ENCODE measurements at places on chromosomes 3 and 15. TPM values are rescaled to one million over a fixed set of nuclear protein-coding genes. Genes with fewer than 3 reads are reported as not detected.

GATM gene
- total RNA-seq, result 64.1 TPM

CCDC39 gene
- total RNA-seq, result 0.22 TPM

GOLGA8Q gene
- total RNA-seq, result not detected

ADAMTS17 gene
- total RNA-seq, result 4.7 TPM

DNA sequence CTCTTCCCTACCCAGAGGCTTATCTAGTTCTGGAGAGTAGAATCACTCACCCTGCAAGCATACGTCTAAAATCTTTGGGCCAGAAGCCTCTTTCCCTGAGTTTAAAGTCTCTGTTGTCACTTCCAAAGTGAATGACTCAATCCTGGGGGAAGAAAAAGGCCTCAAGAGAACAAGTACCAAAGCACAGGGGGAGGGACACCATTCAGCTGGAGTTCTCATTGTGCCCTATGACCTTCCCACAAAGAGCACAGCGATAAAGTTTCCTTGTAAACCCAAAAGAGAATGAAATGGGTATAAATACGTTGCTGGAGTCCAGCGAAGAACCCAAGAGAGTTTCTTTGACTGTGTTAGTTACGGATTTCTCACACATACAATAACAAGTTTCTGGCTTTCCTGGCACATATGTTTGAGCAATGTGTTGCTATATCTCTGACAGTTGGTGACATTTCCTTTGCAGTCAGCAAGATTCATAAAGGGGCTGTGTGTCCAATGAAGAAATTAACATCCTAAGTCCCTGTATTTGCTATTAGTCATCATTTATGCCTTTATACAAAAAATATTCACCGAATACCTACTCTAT lies 107.3 kb upstream of the PTPRG start:
- no peaks in the 10 kb centered on the region for H3K36me3 ChIP-seq
- H3K27me3 ChIP-seq, result no peaks in the 10 kb centered on the region
- peaks cover 4% of the 10 kb centered on the region for H3K4me1 ChIP-seq
- DNase-seq, result no peak
- no peak overlapping the region for H3K27ac ChIP-seq

DNA sequence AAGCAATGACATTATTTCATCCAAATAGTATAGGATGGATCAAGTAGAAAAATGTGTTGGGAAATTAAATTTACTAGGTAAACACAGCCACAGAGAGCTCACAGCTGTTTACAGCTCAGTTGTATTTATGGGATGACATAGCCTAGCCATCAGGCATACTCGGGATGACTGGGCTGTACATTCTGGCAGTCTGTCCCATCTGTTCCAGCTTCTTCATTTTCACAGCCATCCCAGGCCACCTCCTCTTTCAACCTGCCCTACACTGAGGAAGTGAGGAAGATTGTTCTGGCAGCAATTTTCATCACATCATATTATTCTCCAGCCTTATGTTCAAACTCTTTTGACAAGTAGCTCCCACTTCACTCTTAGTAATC lies 98.4 kb upstream of the PFN2 start:
- no peaks in the 10 kb centered on the region for H3K36me3 ChIP-seq
- no peak overlapping the region for H3K4me3 ChIP-seq
- H3K27me3 ChIP-seq, result peaks cover 33% of the 10 kb centered on the region
- no peak for DNase-seq
- H3K4me1 ChIP-seq, result peaks cover 41% of the 10 kb centered on the region

DNA sequence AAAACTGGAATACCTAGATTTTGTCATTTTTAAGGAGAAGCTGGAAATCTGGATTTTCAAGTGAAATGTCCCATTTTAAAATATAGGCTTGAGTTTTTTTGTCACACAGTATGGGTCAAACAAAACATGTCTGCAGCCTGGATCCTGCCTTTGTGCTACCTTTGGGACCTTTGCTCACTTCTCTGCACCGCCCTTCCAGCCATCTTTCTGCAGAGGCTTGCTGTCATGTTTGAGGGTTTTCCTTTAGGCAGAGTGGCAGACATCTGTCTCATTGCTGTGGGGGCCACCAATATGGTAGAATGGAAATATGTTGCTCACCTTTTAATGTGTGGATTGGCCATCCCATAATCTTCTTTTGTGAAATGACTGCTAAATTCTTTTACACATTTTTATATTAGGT lies 136.3 kb downstream of the EEFSEC start:
- no peak overlapping the region for H3K4me3 ChIP-seq
- no peak for DNase-seq
- no peaks in the 10 kb centered on the region for H3K27me3 ChIP-seq
- H3K27ac ChIP-seq, result no peak overlapping the region
- H3K36me3 ChIP-seq, result peaks cover 8% of the 10 kb centered on the region

GRCh38 chr3:16658004-16658924 lies 53.0 kb upstream of the DAZL start:
- H3K4me3 ChIP-seq, result no peak overlapping the region
- no peak overlapping the region for H3K27ac ChIP-seq
- H3K36me3 ChIP-seq, result peaks cover 2% of the 10 kb centered on the region

- no peak overlapping the region for H3K4me3 ChIP-seq
- no peak for DNase-seq
- H3K36me3 ChIP-seq, result peaks cover 2% of the 10 kb centered on the region
- H3K27ac ChIP-seq, result no peak overlapping the region
- no peaks in the 10 kb centered on the region for H3K27me3 ChIP-seq
These were observed 473.6 kb downstream of the ROBO2 start for GRCh38 chr3:77513542-77513941.

GRCh38 chr3:64395490-64395889 lies 170.2 kb upstream of the PRICKLE2 start:
- H3K36me3 ChIP-seq, result no peaks in the 10 kb centered on the region
- no peak overlapping the region for H3K27ac ChIP-seq
- peaks cover 12% of the 10 kb centered on the region for H3K4me1 ChIP-seq

DNA sequence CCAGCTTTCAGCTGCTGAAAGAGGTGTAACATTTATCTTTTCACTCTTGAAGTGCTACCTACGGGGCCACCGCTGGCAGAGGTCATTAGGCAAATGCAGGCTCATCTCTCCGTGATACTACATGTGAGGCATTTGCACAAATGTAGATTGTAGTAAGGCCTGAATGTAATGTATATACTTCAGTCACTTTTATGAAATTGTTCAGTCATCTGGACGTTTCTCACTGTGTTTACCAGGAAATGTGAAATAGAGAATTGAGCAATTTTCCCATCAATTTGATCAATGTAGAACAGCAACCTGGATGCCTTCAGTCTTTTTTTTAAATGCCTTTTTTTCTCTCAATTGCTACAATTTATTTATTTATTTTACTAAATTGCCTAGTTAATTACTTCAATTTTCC lies 368.3 kb upstream of the AZI2 start:
- no peak for DNase-seq
- no peaks in the 10 kb centered on the region for H3K27me3 ChIP-seq
- H3K4me1 ChIP-seq, result no peaks in the 10 kb centered on the region
- H3K36me3 ChIP-seq, result no peaks in the 10 kb centered on the region
